Common myeloid progenitor, CD34-positive (primary cell): ENCODE measurements at places on chromosomes 6 and 20.
A peak's percentile ranks its signal among the peaks of the same experiment; 100 is the strongest.

DNA sequence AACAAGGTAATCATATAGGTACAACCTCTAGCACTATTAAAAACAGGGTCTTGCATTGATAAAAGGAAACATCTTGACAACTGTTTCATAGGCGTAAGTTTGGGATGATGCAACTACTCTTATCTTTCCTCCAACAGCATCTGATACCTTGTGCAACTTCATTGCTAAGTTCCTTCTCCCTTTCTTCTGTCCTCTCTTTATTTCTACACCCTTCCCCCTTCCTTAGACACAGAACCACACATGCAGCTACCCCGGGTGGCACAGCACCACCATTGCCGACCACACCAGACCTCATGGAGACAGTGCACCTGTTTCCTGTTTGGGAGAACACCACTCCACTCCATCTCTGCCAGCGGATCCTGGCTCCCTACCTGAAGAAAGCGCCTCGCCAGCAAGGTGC lies 14.4 kb downstream of the MYB start:
- peak; percentile 76 for DNase-seq

GRCh38 chr6:109235481-109236038 lies 140.3 kb downstream of the CEP57L1 start:
- DNase-seq: peak; percentile 41

- no peak for DNase-seq
Observed at GRCh38 chr20:1718604-1719384, 61.2 kb upstream of the SIRPG start.

DNA sequence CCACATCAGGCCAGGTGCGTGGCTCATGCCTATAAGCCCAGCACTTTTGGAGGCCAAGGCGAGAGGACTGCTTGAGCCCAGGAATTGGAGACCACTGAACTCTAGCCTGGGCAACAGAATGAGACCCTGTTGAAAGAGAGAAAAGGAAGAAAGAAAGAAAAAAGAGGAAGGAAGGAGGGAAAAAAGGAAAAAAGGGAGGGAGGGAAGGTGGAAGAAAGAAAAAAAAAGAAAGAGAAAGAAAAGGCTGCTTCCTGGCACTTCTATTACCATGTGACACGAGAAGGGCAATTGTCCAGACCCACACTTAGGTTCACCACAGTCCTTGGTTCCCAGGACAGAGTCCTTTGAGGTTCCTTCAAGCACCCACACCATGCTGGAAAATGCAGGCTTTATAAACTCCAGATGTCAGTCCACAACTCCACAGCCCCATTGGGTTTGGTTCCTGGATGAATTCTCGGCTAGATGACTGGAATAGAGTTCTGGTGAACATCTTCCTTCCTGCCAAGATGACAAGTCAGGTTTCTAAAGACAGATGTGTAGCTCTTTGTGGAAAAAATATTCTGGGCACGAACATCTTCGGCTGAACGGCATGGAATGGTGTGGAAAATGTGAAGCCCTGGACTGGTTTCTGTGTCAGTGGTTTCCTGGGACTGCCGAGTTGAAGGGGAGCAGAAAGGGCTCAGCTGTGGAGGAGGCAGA lies 32.5 kb downstream of the NT5E start:
- DNase-seq: no peak

DNA sequence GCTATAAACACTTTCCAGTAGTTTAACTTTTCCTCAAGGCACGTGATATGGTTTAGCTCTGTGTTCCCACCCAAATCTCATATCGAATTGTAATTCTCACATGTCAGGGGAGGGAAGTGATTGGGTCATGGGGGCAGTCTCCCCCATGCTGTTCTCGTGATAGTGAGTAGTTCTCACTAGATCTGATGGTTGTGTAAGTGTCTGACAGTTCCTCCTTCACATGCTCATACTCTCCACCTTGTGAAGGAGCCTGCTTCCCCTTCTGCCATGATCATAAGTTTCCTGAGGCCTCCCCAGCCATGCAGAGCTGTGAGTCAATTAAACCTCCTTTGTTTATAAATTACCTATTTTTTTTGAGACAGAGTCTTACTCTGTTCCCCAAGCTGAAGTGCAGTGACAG lies 127.9 kb downstream of the DTNBP1 start:
- DNase-seq: peak; percentile 84
